A673 (cell line): ENCODE measurements at places on chromosomes 2 and 18.

DNA sequence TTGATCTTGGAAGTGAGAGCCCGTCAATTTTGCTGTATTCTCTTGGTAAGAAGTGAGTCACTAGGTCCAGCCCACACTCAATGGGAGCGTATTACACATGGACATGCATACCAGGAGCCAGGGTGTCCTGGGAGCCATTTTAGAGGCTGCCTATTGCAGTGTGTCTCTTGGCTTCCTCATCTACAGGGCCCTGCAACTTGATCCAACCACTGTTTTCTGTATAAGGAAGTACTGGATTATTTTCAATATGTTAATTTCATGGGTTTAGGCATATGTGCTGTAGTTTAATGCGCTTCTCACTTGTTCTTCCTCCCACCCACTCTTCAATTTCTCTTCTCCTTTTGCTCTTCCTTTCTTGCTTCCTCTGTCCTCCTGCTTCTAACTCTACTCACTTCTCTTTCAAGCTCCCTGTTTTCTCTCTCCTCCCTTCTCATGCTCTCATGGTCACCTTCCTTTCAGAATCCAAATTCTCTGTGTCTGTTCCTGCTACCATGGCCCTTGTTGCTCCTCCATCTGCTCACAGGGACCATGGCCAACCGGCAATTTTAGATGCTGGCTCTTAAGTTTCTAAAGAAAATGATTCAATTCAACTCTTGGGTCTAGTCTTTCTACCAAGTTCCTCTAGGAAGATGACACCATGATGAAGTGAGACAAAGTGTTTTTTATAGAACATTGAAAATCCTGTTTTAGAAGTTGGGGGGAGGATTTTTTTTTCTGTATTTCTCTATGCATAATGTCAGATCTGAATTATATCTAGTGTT, 152.0 kb upstream of the ZEB2 start:
- no peak for DNase-seq

GRCh38 chr18:25701821-25702220, 349.9 kb upstream of the ZNF521 start:
- DNase-seq: no peak

DNA sequence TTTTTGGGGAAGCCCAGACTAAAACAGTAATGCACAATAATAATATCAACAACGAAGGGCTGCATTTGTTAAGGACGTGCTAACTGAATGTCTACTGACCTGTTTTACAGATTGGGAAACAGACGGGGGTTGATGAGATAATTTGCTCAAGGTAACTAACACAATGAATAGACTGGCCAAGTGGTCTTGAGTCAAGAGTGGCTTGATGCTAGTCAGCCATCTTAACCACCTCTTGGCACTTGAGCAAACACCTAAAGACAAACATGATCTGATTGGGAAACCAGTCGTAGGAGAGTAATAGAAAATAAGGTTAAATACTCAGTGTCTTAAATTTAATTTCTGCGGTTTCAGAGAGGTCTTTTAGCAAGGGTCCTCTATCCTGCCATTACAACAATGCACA, 14.2 kb downstream of the RHBDD1 start:
- no peak for DNase-seq

DNA sequence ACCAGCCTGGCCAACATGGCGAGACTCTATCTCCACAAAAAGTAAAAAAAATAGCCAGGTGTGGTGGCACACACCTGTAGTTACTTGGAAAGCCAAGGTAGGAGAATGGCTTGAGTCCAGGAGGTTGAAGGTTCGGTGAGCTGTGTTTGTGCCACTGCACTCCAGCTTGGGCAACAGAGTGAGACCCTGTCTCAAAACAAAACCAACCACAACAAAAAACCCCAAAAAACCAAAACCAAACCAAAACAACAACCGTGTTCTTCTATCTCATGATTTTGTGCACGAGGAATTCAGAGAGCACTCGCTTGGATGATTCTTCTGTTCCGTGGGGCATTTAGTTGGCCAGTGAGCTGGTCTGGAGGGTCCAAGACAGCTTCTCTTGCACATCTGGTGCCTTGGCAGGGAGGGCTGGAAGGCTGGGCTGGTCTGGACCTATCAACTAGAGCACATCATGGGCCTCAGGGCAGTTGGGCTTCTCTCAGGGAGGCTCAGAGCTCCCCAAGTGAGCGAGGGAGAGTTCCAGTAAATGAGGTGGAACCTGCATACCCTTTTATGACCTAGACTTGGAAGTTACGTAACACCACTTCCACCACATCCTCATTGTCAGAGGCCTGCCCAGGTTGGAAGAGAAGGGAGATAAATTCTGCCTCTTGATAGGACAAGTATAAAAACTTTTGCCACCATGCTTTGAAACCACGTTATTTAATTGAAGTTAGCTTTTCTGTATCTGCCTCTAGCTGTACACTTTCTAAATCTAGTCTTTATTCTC, 25.2 kb downstream of the SIX2 start:
- no peak for DNase-seq

GRCh38 chr18:13151656-13152055, 66.9 kb upstream of the LDLRAD4 start:
- DNase-seq: no peak

DNA sequence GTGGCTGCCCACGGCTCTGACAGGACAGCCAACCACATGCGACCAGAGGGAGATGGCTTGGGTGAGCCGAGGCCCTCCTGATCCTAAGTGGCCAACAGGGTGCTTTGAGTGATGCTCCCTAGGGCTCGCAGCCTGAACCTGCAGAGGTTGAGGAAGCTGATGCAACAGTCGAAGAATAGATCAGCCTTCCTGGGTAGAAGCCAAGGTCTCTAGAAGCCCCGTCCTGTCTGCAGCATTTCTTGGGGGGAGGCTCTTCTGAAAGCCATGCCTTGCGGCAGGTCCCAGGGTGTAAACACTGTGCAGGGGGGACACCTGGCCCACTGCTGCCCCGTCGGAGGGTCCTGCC, 136.4 kb downstream of the HDAC4 start:
- DNase-seq: peak; percentile 73

DNA sequence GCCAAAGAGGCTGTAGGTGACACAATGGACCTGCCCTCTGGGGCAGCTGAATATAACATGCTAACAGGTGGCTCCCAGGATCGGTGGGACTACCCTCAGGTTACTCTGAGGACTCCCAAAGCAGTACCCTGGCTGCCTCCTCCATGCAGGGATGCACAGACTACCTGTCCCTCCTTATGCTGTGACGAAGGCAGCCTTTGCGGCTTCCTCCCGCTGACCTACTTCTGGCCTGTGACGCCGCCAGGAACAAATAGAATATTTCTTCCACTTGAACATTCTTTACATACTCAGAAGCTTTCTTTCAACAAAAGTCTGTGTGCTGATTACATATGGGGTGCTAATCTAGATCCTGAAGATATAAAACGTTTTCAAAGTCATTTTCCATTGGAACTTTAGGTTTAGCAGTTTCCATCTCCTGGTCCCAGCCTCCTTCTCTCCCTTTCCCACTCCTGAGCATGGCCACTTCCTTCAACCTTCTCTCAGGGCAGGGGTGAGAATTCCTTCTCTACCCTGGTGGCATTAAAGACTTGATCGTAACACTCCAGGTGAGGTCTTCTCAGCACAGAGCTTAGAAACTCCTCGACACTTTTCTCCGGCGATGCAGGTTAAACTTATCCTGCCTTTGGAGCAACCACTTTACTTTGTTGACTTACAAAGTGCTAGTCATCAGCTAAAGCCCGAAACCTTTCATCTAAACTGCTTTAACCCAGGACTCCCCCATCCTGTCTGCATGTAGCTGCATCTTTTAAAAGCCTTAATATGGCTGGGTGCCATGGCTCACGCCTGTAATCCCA, 58.9 kb upstream of the STK17B start:
- no peak for DNase-seq
